ENCODE measurements at places on chromosomes 1 and 21.

DNA sequence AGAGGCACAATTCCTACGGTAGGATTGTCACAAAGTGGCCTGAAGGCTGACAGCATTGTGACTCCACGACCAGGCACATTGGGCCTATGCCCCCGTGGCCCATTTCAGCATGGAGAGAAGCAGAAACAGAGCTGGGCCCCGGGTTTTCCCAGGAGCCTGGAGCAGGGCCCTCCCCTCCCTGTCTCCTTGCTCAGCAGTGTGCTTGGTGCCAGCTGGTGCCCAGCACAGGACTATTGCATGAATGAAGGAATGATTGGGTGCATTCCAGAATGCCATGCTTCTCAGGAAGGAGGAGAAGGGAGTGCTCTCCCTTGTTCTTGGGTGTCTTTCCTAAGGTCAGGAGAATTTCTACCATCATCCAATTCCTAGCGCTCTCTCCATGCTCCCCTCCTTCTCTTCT, 33.7 kb downstream of the IER5 start:
- DNase-seq: no peak

GRCh38 chr21:33751120-33751519, 108.8 kb downstream of the ITSN1 start:
- DNase-seq: no peak

- no peak for DNase-seq
These were observed 44.0 kb upstream of the LRP8 start for GRCh38 chr1:53371851-53372250.

DNA sequence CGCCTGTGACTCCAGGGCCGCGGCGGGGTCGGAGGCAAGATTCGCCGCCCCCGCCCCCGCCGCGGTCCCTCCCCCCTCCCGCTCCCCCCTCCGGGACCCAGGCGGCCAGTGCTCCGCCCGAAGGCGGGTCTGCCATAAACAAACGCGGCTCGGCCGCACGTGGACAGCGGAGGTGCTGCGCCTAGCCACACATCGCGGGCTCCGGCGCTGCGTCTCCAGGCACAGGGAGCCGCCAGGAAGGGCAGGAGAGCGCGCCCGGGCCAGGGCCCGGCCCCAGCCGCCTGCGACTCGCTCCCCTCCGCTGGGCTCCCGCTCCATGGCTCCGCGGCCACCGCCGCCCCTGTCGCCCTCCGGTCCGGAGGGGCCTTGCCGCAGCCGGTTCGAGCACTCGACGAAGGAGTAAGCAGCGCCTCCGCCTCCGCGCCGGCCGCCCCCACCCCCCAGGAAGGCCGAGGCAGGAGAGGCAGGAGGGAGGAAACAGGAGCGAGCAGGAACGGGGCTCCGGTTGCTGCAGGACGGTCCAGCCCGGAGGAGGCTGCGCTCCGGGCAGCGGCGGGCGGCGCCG, at the start of gene SIM2:
TSS of gene SIM2 (plus strand) at position 135 of the 565 bp plus-strand sequence. CDS start 632 bp downstream, outside the sequence.
- no peak for DNase-seq

DNA sequence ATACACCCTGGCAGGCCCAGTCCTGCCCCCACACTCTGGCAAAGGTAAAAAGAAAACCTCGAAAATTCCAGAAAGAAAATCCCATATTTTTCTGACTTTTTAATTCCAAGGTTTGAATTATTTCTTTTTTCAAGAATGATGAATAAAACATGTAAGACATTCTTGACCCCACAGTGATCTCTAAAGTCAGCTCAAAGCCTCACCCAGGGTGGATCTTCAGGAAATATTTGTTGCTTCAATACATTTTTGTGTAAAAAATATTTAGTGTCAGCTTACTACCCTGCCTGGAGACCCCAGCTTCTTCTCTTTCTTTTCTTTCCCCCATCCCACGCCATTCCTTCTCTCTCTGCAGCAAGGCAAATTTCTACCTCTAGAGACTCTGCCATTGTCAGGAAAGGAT, 7.0 kb upstream of the NT5C1A start:
- no peak for DNase-seq

DNA sequence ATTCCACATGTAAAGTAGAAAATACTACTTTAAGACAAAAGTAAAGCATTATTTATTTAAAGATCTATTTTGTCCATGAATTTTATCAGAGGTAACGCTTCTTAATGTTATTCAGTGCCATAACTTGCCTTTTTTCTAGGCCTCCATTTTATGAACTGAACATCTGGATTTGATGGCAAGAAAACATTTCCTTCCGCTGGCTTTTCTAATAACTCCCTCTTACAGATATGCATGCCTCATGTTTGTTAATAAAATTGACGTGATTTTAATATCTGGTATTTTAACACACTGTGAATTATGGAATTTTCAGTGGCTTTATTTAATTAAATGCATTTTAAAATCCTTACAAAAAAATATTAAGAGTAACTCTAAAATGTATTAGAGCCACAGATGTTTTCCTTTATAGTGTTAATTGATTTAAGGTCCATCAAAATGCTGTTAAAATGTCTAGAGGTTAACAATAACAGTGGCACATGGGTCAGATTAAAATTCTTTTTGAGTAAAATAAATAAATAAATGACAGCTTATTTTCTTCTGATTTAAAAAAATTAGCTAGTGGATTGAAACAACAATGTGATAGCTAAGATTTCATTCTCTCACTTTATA, 15.1 kb downstream of the PTPRC start:
- DNase-seq: no peak

GRCh38 chr1:159902541-159902940, 2.6 kb upstream of the CFAP45 start:
- no peak for DNase-seq

- no peak for DNase-seq
These were observed 487 bp downstream of the HJV start for GRCh38 chr1:146021050-146021445.

DNA sequence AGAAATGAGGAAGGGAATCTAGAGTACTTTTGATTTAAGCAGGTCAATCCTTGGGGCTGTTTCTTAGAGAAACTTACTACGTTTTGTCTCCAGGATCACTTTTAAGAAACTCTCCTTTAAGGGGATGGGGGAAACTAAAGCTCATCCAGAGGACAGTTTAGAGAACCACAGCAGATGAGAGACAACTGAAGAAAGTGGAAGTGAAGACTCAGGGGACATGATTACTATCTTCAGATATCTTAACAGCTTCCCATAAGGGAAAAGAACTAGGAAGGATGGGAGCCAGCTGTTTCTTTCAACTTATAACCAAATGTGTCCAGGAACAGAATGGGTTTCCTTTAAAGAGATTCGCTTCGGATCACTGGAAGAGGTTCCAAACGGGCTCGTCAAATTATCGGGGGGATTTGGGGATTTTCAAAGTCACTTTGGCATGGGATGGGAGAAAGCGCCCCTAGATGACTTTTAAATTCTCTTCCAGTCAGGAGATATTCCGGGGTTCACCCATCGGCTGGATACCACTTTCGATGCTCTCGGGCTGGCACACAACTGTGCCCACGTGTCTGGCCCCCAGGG, 1.2 kb downstream of the SCMH1 start:
- peak; percentile 8 for DNase-seq

GRCh38 chr1:54456361-54456760, 50.2 kb upstream of the SSBP3 start:
- DNase-seq: no peak

- no peak for DNase-seq
These were observed 68.7 kb downstream of the HIVEP3 start for GRCh38 chr1:41850029-41850428.

- no peak for DNase-seq
These were observed 147.4 kb upstream of the ZRANB2 start for GRCh38 chr1:71228241-71228640.

DNA sequence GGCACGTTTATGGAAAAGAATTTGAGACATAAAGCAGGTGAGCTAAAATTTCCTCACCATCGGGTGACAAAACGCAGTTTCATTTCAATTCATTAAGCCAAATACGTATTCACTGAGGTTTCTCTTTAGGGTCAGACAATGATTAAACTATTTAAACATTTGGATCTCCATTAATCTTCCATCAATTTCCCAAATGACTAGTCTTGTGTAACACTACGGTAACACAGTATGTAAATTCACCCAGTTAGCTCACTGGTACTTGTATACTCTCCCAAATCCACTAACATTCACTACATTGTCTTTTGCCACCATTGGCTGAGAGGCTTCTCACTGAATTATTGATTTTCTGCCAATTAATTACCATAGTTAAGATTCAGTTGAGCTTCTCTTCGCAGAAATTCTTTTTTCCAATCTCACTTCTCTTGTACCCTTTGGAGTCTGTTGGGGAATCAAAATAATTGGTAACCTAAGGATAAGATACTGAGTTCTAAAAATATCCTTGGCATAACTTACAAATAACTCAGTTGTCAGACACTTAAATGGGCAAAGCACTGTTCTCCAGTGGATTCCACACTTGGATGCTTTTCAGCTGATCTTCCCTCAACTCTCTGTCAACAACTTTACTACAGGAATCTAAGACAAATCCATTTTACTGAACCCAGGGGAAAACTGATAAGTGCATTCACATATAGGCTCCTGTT, 40.7 kb downstream of the SIPA1L2 start:
- no peak for DNase-seq

DNA sequence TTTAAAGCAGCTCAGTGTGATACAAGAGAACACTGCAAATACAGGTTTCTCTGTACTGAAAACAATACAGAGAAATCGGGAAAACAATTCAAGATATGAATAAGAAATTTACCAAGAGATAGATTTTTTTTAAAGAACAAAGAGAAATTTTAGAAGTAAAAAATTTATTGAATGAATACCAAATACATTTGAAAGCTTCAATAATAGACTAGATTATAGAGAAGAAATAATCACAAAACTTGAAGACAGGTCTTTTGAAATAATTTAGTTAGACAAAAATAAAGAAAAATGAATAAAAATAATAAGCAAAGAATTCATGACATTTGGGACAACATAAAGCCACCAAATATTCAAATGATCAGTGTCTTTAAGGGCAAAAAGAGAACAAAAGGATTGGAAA, 13.6 kb upstream of the FMO4 start:
- DNase-seq: no peak

DNA sequence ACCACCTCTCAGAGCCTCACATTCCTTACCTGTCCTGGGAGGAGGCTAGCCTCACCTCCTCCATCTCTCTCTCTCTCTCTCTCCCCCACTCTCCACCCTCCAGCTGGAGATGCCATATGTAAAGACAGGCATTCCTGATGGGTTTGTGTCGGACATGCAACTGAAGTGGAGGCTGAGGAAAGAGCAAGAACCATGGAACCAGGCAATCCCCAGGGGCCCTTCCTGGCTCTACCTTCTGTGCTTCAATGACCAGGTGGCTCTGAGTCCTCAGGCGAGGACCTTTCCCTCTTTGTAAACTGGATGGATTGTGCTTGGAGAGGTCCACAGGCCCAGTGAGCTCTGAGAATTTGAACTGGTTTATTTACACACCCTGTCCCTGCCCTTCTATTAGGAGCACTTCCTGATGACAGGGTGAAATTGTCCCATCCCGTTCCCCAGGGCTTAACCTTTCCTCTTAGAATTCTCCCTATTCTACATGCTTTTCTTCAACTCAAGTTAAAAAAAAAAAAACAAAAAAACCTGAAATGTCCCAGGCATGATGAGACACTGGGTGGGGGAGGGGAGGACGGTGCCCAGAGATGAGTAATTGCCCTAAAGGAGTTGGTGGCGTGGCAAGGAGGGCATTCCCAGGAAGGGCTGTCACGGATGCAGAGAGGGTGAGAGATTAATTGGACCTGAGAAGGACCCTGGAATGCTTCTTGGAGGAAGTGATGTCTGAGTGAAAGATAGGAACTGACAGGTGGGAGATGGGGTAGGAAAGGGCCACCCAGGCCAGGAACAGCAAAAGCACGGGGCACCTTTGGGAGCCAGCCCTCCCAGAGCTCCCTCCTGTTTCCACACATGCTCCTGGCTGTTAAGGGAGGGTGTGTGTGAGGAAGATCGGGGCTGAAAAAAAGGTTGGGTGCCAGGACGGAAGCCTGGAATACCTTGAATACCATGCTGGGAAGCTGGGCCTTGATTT, 50.2 kb upstream of the WASF2 start:
- DNase-seq: no peak

DNA sequence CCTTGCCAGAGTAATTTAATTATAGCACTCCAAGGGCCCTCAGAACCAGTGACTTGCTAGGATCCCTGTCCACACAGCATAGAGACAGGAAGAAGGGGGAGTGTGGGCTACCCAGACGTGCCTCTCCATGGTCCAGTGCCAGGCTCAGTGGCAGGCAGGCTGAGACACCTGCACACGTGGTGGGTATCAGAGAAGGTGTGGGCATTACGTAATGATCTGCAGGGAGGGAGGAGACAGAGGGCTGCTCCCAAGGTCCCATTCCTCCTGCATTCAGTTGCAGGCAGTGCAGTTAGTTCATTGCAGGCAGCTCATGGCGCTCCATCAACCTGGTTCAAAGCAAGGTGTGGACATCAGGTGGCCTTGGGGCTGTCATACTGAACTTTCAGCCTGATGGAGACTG, 49.9 kb downstream of the C8B start:
- DNase-seq: no peak

DNA sequence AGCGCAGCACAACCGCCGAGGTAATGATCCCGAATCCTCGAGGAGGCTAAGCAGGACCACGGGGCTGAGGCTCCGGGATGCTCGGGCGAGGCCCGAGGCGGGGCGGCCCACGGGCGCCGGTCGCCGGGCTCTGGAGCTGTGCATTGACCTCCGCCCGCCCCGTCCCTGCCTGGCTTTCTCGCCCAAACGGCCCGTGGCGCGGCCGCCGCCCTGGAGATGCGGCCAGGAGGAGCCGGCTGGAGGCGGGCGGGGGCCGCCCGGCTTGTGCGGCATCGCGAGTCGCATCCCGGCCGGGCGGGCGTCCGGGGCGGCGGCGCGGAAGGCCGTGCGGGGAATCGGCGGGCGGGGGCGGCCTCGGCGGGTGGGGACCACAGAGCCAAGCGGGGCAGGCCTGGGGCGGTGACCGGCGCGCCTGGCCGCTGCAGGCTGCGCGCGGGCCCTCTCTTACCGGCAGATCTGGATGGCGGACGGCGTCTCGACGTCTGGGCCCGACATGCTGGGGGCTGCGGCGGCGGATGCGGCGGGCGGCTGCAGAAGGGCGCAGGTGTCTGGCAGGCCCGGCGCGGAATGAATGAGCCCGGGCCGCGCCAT, 663 bp downstream of the ACOT7 start:
- no peak for DNase-seq

DNA sequence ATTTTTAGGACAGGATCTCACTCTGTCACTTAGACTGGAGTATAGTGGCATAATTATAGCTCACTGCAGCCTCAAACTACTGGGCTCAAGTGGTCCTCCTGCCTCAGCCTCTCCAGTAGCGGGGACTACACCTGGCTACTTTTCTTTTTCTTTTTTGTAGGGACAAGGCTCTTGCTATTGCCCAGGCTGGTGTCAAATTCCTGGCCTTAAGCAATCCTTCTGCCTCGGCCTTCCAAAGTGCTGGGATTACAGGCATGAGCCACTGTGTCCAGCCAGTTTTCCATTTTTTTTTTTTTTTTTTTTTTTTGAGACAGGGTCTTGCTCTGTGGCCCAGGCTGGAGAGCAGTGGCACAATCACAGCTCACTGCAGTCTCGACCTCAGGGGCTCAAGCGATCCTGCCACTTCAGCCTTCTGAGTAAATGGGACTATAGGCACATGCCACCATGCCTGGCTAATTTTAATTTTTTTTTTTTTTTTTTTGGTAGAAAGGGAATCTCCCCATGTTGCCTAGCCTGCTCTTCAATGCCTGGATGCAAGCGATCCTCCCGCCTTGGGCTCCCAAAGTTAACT, 20.6 kb upstream of the CEP85 start:
- DNase-seq: no peak

- DNase-seq: no peak
These were observed 24.8 kb upstream of the ANGPTL3 start for GRCh38 chr1:62572476-62572875.
